ENCODE measurements at places on chromosomes 13 and 19.

- DNase-seq, result no peak
Observed at GRCh38 chr13:27395007-27395510, 29.4 kb upstream of the GTF3A start.

DNA sequence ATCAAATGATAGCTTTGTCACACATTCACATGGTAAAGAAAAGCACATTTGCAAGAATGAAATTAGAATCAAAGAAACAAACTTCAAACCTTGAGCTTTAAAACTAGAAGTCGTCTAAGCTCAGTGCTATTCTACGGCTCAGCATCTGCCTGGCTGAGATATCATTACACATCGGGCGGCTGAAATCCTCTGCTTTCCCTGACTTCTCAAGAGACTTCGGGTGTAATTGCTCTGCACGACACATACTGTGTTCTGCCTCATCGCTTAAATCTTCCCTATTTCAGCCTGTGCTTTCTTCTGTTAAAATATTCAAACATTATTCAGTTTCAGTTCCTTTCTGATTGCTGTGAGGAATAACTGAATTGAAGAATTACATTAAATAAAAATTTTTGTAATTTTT, 265.3 kb downstream of the NALCN start:
- DNase-seq, result peak; percentile 35

DNA sequence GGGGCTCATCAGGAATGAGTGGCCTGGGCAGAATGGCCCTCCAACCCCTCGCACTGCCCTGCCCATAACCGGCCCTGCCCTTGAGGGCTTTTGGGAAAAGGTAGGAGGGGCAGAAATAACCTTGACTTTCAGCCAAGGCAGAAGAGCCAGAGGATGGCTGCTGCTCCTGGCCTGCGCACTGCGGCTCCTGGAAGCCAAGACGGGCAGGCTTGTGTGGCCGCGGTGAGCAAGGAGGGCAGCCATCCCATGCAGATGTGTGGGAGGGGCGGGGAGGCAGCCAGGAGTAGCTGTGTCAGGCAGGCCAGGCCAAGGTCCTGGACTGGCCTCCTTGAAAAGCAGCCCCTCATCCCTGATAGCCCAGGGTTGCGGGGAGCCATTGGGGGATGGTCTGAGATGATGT, 57.6 kb upstream of the URI1 start:
- DNase-seq, result no peak

DNA sequence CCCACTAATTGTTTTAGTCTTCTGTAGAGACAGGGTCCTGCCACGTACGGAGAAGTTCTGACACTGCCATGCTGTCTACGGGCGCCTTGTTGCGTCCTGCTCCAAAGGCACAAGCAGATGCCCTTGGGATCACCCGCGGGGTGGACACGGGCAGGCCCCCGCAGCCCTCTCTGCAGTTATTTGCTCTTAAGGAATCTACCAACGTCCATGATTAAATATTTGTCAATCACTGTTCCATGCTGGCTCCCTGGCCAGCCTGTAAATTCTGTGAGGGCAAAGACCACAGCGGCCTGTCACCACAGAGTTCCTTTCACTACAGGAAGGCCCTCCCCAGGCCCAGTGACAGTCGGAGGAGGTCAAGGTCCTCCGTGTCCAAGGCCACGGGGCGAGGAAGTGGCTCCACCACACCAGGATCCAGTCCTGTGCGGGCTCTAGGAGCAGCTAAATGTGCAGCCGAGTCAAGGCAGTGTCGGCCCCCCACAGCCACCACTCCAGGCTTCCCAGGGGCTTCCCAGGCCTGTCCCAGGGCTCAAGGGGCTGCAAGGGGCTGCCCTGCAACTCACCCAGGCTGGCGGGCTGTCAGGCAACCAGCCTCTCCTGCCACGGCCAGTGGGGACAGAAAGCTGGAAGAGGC, 2.1 kb downstream of the RNF126 start:
- no peak for DNase-seq

DNA sequence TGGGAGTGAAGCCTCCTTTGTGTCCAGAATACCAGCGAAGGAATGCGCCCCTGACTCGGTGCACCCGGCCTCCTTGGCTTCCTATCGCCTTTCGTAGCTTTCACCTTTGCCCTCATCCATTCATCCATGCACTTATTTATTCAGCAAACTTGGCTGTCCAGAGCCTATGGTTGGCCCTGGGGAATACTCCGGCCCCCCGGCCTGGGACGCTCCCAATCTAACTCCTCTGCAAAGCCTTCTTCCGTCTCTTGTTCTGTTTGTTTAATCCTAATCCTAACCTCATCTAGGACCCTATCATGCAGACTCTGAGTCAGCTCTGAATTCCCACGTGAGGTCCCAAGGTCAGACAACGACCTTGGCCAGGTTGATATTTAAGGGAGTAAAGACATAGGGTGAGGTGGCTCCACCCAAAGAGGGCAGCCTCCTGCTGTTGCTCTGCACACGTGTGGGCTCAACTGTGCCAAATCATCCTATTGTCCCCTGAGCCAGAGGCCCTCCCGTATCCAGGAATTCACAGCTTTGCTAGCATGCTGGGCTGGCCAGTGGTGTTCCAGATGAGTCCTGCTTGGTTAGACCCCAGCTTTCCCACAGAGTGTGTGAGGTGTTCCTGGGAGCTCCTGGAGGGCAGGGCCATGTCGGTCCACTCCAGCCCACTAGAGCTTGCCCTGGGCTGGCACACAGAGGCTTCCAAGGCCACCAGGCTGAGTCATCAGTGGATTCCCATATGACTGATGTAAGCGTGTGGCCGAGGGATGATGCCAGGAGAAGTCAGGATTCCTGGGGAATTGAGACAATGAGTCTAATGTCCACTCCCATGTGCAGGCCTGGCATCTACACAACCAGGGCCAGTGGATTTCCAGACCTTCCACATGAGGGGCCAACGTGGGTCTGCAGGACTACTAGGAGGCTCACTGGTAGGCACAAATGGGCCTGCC, 6.5 kb upstream of the CCNE1 start:
- DNase-seq, result peak; percentile 37

GRCh38 chr13:87906411-87906810, 235.2 kb downstream of the SLITRK5 start:
- peak; percentile 11 for DNase-seq

DNA sequence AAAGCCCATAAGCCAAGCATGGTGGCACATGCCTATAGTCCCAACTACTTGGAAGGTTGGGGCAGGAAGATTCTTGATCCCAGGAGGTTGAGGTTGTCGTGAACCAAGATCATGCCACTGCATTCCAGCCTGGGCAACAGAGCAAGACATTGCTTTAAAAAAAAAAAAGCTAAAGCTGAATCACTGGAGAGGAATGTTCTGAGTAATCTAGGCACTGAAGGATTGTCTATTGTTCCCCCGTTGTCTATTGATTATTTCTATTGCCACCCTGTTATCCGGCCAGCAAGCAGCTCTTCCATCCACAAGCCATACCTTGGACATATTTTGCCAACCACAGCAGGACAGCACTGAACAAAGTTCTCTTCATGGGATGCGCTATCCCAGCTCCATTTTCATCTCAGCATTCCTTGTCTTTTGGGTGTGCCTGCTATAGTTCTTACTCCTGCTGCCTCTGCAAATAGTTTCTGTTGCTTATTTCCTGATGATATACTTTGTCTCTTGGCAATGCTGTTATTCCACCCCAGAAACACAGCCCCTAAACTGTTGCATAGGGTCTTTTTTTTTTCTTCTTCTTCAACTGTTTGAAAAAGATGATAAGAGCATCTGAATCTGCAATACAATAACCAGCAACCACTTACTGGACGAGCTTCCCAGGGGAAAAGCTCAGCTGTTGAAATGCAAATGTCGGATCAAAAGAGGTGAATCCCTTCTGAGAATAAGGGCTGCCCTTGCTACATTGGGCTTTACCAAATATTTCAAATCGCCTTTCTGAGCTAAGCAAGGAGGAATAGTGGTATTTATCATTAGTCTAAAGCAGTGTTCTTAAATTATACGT, 22.2 kb upstream of the SIAH3 start:
- peak; percentile 74 for DNase-seq
